C1 segment of cervical spinal cord (tissue), 14 donors: ENCODE measurements at places on chromosomes 3 and 15.

DNA sequence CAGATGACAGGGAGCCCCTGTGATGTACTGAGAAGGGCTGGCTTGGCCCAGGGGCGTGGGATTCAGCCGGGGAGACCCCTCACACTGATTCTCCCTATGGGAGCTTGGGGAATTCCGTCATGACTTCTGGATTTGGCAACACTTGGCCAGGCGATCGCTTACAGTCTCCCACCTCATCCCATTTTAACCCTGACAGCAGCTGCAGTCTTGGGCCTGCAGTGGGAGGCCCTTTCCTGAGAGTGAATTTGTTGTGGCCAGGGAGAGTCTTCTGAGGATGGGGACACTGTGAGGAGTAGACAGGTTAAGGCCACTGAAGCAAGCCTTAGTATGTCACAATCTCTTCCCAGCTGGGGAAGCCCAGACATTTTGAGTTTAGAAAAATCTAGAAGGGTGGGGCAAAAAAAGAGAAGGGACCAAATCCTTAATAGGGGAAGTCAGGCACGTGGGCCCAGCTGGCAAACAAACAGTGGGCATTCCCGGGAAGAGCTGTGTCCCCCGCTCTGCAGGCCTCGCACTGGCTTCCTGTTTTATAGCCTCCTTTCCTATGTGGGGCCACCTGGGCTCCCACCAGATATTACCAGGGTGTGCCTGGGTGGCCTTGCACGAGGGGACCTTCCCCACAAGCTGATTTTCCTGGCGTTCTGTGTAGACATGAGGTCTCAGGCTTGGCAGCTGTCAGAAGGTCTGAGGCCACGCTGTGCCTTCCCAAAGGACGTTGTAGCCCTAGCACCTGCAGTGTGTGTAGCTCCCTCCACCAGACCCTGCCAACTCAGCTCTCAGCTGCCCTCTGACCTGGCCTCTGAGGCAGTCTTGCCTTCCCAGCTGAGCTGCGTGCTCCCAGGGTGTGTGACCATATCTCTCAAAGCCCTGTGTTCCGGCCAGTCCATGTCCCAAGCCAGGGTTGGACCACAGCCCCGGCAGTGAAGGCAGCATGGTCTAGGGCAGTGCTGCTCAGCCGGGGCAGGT lies 64.5 kb downstream of the FEM1B start:
- DNase-seq = no peak

DNA sequence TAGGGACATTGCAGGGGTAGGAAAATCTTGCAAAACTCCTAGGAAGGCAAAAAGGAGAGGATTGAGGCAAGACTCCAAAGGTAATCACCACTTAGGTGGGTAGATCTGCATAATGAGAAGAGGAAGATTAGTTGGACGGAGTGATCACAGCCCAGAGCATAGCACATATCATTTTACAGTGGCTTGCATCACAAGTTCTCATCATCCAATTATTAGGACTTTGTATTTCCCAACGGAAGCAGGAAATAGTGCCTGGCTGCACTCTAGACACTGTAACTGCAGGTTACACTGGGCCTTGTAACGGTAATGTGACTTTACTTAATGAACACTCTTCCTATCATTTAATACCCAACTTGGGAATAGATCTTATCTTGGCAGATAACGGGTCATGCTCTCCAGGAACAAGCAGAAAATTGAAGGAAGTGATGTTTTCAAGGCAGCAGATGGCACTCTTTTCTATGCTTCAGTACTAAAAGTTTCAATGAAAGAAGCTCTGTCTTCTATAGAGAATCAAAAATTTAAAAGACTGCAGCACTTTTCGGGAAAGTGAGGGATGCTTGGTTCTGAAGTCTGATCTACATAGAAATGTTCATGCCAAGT lies 101.9 kb upstream of the KCNMB2 start:
- DNase-seq = no peak

GRCh38 chr3:55480911-55481743 lies 6.0 kb downstream of the WNT5A start:
- DNase-seq = no peak

- no peak for DNase-seq
Observed at GRCh38 chr15:96402403-96402802, 71.9 kb downstream of the NR2F2 start.

DNA sequence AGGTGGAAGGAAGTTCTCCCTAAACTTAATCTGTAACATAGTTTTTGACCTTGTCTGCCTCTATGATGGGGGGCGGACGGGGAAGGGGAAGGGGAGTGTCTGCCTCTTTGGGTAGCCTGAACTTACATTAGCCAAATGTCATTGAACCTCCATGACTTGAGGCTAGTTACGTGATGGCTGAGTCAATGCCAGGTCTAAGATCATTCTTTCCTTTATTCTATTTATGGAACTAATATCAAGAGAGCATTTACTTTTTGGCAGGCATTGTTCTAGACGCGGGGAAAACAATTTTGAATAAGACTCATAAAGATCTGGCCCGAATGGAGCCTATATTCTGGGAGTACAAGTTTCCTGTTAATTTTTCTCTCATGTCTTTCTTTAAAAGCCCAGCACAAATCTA lies 340.7 kb upstream of the C2CD4B start:
- DNase-seq = no peak

GRCh38 chr3:197028728-197029510 lies 698 bp downstream of the MELTF start:
- DNase-seq = no peak

DNA sequence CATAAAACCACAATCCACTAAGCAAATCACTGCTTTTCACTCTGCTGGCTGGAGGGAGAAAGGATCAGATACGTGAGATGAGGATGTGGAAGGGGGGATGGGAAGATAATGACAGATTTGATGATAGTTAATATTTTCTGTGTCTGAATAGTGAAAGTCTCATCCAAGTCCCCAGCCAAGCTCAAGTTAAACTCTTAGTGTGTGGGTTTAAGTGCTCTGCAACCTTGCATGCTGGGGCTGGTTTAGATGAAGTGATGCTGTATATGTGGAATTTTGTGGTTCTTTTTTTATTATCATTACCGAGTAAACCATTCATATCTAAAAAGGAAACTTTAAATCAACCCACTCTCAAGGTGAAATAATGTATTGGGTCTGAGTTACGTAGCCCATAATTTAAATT lies 111.0 kb downstream of the TPRG1 start:
- no peak for DNase-seq

GRCh38 chr3:64046592-64046991 lies 23.3 kb upstream of the PSMD6 start:
- no peak for DNase-seq

GRCh38 chr15:80070840-80071239 lies 11.4 kb downstream of the ZFAND6 start:
- DNase-seq = no peak

- DNase-seq = no peak
Observed at GRCh38 chr3:48852151-48852550, 4.5 kb upstream of the PRKAR2A start.

DNA sequence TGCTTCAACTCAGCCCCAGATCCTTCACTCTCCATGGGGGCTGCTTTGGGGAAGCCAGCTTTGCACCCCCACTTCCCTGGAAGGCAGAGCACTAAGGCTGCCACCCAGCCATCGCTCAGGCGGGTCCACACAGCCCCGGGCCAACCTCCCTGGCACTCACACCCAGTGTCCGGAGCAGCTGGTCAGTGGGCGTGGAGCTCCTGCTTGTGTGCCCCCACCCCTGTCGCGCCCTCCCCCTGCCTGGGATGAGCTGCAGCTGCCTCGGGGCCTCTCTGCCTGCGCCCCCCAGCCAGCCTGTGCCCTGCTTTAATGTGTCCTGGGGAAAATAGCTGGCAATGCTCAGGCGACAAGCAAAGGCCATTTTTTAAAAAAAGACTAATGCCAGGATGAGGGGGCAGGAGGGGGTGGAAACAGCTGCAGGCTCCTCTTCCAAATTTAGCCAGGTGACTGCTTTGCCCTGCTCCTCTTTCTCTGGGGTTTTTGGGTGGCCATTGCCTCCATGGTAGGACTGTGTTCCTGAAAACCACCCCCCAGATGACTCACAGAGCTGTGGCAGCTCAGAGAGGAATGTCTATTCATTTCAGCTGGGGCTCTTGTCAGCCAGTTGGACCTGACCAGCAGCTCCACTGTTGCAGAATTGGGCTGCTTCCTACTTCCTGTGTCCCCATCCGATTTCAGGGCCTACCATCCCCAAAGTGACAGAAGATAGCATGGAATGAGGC lies 65.0 kb downstream of the CEMIP start:
- DNase-seq = no peak

- DNase-seq = no peak
Observed at GRCh38 chr3:21914451-21914850, 163.4 kb upstream of the ZNF385D start.

DNA sequence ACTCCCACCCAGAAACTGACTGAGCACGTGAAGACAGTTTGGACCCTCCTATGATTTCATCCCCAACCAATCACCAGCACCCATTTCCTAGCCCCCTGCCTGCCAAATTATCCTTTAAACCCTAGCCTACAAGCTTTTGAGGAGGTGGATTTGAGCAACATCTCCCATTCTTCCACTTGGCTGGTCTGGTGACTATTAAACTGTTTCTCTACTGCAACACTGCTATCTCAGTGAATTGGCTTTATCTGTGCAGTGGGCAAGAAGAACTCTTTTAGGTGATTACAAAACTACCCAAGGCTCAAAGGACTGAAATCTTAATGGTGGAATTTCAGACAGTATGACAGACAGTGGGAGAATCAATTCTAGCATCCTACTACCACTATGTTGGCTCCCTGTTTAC lies 57.6 kb downstream of the FOXB1 start:
- DNase-seq = no peak

- no peak for DNase-seq
Observed at GRCh38 chr3:169342652-169343505, 320.6 kb downstream of the MECOM start.

DNA sequence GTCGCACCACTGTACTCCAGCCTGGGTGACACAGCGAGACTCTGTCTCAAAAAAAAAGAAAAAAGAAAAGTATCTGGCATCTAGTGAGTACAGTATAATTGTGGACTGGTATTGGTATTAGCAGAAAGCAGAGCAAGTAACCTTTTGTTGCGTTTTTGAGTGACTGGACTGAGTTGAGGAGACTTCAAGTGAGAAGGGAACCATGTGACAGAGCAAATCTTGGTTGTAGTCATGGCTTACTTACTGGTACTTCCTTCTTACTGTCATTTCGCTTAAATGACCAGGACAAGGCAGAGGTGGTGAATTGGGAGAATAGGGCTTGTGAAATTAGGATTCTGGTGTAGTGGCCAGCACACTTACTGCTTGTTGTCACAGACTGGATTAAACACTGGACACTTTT lies 20.6 kb downstream of the RTF1 start:
- no peak for DNase-seq

GRCh38 chr15:31222773-31223341 lies 103.8 kb upstream of the KLF13 start:
- no peak for DNase-seq

GRCh38 chr3:126394179-126394976 lies at the start of gene CFAP100:
Gene CFAP100, plus strand, starts transcription at chr3:126394909. Its CDS starts 1,092 bp downstream, at chr3:126396001.
- DNase-seq = peak; percentile 17

DNA sequence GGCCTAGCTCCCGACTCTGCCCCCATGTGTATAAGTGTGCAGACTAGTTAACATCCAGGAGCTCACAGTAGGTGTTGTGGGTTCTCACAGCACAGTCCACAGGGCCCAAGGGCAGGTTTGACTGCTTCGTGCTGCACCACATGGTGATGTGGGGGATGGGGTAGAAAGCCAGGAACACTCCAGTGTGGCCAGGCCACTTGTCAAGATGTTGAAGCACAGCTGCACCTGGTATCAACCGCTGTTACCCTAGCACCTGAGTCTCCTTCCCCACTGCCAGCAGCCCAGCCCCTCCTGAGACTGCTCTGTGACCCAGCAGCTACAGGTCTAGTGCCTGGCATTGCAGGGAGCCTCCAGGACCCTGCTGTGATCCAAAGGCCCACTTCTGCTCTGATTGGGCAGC lies 53.4 kb downstream of the CHDH start:
- DNase-seq = no peak

DNA sequence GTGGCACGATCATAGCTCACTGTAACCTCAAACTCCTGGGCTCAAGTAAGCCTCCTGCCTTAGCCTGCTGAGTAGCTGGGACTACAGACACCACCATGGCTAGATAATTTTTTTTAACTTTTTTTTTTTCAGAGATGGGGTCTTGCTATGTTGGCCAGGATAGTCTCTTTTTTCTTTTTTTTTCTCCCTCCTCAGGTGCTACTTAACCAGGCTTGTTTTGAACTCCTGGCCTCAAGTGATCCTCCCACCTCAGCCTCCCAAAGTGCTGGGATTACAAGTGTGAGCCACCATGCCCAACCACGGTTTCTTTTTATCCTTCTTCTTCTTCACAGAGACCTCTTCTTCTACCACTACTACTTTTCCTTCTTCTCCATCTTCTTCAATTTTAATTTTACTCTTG lies 53.8 kb upstream of the MAP4 start:
- DNase-seq = no peak

- no peak for DNase-seq
Observed at GRCh38 chr15:77653832-77654480, 21.2 kb upstream of the LINGO1 start.

GRCh38 chr3:52205727-52206372 lies 7.9 kb downstream of the ALAS1 start:
- DNase-seq = no peak

DNA sequence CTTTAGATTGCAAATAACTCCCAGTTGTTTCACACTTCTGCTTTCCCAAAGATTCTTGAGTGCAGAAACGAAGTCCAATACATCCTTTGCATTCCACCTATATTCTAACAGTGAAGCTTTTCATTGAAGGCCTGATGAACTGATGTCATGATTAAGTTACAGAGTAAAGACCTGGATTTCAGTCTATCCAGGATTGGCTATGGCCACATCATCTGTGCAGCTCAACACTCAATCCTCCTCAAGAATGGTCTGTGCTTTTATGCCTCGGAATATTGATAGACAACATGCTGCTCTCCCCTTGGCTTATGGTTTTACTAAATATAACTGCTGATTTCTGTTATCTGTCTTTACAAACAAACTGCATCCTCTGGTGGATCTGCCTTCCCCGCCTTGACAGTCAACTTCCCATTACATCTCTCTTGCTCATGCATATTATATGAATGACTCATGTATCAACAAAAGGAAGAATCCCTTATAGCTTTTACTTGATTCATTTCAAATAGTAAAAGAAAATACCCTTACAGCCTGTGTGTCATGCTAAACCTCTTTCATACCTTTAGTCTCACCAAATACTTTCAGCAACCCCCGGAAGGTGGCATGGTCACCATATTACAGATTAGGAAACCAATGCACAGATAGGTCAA lies 59.5 kb downstream of the SCN11A start:
- DNase-seq = no peak

DNA sequence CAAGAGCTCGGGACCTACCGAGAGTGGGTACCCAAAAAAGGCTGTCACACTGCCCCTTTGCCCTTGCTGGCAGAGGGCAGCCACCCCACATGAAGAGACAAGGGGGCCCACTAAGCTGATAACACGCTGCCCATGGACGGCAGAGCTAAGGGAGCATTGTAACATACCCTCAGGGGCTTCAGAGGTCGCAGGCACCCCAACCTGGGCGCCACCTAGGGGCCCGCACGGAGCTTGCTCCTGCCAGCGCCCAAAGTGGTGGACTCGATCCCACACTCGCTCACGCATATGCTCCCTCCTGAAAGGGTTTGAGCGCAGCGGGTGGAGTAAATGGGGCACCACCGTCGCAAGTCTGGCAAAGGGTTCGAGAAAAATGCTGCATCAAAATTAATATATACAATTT lies 975.4 kb downstream of the ZPLD1 start:
- DNase-seq = no peak

GRCh38 chr15:80110920-80111319 lies 41.9 kb upstream of the FAH start:
- DNase-seq = no peak

GRCh38 chr3:177284383-177284881 lies 87.2 kb upstream of the TBL1XR1 start:
- no peak for DNase-seq

GRCh38 chr3:17941766-17942165 lies 199.3 kb upstream of the TBC1D5 start:
- no peak for DNase-seq
